ENCODE measurements at places on chromosomes 12 and 14.

DNA sequence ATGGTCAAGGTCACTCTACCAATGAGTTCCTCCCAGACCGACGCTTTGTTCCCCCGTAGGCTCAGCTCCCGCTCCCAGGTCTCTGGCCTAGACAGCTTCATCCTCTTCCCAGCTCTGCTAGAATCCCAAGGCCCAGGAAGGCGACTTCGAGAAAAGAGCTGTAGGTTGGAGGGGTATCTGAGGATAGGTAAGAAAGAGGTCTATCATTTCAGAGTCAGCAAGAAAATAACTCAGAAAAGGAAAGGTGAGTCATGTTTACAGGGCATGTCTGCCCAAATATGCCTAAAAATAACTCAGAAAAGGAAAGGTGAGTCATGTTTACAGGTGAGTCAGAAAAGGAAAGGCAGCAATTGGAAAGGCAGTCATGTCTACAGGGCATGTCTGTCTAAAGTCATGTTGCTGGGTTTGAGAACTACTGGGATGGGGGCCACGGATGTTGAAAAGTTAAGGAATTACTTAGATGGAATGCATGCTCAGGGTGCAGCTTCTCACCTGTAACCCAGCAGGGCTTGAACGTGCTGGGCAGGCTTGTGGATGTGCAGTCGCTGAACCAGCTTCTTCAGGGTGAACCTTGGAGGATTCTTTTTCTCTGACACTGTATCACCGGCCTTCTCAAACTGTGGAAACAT lies 12.2 kb downstream of the TEP1 start:
- H3K4me1 ChIP-seq = no peaks in the 10 kb centered on the region
- H3K36me3 ChIP-seq = peaks cover 15% of the 10 kb centered on the region
- no peaks in the 10 kb centered on the region for H3K27me3 ChIP-seq
- no peak overlapping the region for H3K4me3 ChIP-seq

- H3K27me3 ChIP-seq = no peaks in the 10 kb centered on the region
- no peaks in the 10 kb centered on the region for H3K36me3 ChIP-seq
- no peak overlapping the region for H3K27ac ChIP-seq
- peak overlapping the region; percentile 39 for H3K4me3 ChIP-seq
- peaks cover 4% of the 10 kb centered on the region for H3K4me1 ChIP-seq
Measured at GRCh38 chr12:85834378-85834777, 1.8 kb downstream of the RASSF9 start.

DNA sequence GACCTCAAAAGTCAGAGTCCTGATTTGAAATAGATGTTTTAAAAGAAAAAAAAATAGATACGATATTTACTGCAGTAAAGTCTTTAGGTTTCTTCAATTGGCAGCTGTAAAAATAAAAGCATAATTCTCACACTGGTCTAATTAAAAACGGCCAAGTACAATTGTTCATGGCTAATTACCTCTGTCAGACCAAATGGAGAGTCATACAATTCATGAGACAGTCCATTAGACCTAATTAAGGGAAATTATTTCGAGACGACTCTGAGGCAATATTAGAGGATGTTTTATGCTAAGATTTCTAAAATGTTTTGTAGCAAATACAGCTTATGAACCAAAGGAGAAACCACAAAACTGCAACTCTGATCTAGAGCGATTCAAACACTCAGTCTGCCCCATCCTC lies 131.3 kb downstream of the PHLDA1 start:
- no peak overlapping the region for H3K4me3 ChIP-seq
- H3K36me3 ChIP-seq = no peaks in the 10 kb centered on the region
- no peaks in the 10 kb centered on the region for H3K4me1 ChIP-seq

DNA sequence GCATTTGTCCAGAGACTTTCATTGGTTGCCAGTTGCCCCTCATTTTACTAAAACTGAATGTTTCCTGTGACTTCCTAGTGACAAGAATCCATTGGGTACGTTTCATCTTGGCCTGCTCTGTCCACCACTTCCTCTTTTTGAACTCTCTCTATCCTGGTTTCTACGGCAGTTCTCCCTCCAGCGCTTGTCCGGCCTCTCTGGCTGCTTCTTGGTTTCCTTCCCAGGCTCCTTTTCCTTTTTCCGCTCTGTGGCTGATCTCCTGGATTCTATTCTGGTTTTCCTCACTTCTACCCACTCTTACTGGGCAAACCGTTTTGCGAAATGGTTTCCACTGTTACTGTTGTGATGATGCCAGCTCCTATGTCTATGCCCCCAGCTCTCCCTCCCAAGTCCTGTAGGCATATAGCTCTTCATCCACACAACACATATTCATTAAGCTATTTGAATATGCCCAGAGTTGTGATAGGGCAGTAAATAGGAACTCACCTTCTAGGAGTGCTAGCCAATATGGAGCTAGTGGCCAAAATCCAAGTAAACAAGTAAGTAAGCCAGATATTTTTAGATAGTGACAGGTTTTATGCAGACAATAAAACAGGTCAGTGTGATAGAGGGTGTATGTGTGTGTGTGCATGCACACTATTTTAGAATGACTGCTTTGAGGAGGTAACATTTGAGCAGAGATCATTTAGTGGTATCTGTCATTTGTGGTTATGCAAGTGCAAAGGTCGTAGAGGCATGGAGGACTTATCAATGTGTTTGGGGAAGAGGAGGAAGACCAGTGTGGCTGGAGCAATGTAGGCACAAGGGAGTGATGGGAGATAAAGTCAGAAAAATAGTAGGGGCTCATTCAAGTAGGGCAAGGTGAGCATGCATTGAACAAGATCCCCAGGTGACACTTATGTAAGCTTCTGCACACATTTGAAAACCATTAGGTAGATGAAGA lies 27.9 kb upstream of the CTDSP2 start:
- H3K4me1 ChIP-seq = no peaks in the 10 kb centered on the region
- H3K36me3 ChIP-seq = no peaks in the 10 kb centered on the region
- H3K27ac ChIP-seq = no peak overlapping the region

GRCh38 chr14:64987438-64987767 lies 708 bp downstream of the FNTB start:
- H3K4me3 ChIP-seq = peak overlapping the region; percentile 86
- no peaks in the 10 kb centered on the region for H3K27me3 ChIP-seq
- peak overlapping the region; percentile 77 for H3K27ac ChIP-seq
- H3K36me3 ChIP-seq = no peaks in the 10 kb centered on the region

DNA sequence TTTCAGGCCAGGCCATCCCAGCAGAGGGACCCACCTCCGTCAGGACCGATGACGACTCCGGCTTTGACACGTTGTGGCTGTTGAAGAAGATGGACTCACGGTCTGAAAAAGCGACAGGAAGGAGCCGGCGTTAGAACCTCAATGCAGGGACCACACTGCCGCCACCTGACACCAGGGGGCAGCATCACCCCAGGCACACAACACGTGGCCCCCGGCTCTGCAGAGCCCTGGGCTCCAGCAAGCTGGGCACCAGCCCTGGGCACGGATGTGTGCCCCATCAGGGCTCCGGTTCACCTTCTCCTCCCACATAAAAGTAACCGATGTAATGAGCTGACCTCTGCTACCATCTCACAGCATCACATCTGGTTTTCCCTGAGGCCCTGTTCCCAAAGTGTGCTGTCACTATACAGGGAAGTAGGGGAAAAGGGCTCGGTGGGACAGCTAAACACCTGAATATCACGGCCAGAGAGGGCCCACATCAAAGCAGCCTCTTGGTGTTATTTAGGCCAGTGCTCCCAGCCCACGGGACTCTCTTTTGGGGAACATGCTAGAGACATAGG lies 29.0 kb downstream of the CHGA start:
- peaks cover 12% of the 10 kb centered on the region for H3K36me3 ChIP-seq
- peak overlapping the region; percentile 30 for H3K27ac ChIP-seq
- H3K27me3 ChIP-seq = no peaks in the 10 kb centered on the region
- no peak overlapping the region for H3K4me3 ChIP-seq
- H3K4me1 ChIP-seq = no peaks in the 10 kb centered on the region

GRCh38 chr12:78086553-78087362 lies 256.1 kb downstream of the NAV3 start:
- no peaks in the 10 kb centered on the region for H3K36me3 ChIP-seq
- no peaks in the 10 kb centered on the region for H3K27me3 ChIP-seq
- H3K27ac ChIP-seq = no peak overlapping the region

GRCh38 chr14:88232771-88233170 lies 90.3 kb downstream of the KCNK10 start:
- peak overlapping the region; percentile 26 for H3K4me3 ChIP-seq
- H3K36me3 ChIP-seq = no peaks in the 10 kb centered on the region
- DNase-seq = peak; percentile 91
- H3K27ac ChIP-seq = peak overlapping the region; percentile 46
- H3K4me1 ChIP-seq = peaks cover 3% of the 10 kb centered on the region
- H3K27me3 ChIP-seq = no peaks in the 10 kb centered on the region

Data from common myeloid progenitor, CD34-positive (primary cell).